Fibroblast of the aortic adventitia (primary cell): ENCODE measurements at places on chromosomes 4 and X.

DNA sequence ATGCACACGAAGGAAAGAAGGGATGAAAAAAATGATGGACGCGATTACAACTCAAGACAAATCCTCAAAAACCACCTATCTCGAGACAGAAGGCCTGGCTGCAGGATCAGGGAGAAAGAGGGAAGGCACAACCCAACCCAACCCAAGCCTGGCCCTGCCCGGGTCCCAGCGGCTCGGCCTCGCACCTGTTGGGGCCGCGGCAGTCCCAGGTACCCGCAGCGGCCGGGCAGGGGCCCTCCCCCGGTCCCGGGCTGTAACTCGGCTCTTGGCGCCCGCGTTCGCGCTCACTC, 464 bp downstream of the RASGEF1B start:
- no peak for DNase-seq

DNA sequence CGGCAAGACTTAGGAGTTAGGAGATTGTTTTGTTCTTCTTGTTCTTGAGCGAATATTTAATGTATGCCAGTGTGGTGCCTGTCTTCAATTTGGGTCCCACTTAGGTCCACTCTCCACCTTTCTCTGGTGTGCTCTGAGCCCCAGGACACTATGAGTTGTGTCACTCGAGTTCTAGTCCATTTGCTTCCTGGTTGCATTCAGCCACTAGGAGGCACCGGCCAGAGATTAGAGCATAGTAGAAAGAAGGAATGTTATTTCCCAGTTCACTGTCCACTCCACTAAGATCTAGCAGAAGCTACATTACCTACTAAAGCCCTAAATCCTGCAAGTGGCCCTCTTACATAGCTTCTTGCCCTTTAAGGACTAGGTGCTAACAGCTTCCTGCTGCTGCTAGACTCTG, 326.9 kb downstream of the NAF1 start:
- no peak for DNase-seq

DNA sequence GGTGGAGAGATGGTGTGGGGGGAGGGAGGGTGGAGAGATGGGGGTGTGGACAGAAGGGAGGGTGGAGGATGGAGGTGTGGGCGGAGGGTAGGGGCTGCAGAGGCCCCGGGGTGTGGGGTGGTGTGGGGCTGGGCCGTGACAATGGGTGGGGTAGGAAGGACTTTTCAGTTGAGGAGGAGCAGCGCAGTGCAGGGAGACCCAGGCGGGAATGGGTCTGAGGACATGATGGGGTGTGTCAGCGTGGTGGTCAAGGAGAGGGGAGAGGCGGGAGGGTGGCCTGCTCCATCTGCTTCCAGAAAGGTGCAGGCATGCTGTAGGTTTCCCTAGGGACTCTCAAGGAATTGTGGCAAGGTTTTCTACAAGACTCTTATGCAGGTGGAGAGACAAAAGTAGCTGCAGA, 48.9 kb downstream of the RGS12 start:
- no peak for DNase-seq

DNA sequence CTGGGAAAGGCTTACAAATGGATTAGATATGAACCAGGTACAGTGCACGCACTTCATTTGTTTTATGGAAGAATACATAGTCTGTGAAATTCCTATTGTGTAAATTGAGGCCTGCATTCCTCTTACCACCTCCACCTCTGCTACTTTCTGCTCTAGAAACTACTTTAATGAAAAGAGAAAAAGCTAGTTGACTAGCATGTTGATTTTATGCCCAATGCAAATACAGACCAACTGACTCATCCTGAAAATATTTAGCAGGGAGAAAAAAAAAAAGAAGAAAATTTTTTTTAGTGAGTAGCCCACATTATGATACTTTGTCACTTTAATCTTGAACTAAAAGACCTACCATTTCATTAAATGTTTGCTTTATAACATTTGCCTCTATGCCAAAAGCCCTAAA, 41.2 kb downstream of the DCLK2 start:
- DNase-seq, result peak; percentile 59

- no peak for DNase-seq
Observed at GRCh38 chr4:116108606-116109005, 976.8 kb downstream of the TRAM1L1 start.

DNA sequence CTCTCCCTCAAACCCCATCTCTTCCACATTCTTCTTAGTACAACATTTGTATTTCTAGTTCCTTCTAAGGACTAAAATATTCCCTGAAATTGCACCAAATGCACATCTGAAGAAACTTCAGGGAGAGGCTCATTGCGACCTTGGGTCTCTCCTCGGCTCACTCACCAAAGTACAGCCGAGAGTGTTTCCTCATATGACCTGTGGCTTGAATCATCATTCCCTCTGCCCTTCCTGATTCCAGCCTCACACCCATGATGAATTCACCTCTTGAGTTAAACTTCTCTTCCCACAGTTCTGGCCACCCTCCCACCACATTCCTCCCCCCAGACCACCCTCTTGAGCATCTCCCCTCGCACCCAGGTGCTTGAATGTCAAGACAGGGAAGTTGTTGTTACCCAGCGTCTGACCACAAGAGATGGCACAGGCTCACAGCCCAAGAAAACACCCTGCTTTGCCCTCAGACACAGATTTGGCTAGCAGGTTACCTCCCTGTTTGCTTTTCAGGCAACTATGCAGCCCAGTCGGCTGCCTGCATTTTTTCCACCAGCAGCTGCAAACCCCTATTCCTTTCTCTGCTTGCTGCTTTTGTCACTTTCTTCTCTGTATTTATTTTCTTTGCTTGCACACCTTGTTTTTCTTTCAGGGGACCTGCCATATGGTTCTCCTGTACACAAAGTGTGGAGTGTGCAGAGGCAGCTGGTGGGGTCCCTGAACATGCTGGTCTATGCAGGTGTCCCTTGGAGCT, 214.8 kb downstream of the SPATA18 start:
- no peak for DNase-seq

GRCh38 chr4:2825740-2826139, 17.9 kb upstream of the ADD1 start:
- no peak for DNase-seq

DNA sequence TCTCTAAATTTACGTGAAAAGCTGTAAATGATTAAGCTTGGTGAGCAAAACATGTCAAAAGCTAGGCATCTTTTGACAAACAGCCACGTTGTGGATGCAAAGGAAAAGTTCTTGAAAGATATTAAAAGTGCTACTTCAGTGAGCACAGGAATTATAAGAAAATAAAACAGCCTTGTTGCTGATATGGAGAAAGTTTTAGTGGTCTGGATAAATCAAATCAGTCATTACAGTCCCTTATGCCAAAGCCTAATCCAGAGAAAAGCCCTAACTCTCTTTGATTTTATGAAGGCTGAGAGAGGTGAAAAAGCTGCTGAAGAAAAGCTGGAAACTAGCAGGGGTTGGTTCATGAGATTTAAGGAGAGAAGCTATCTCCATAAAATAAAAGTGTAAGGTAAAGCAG, 487.2 kb downstream of the CCSER1 start:
- no peak for DNase-seq

GRCh38 chrX:29143356-29143755, 556.1 kb downstream of the IL1RAPL1 start:
- peak; percentile 57 for DNase-seq

DNA sequence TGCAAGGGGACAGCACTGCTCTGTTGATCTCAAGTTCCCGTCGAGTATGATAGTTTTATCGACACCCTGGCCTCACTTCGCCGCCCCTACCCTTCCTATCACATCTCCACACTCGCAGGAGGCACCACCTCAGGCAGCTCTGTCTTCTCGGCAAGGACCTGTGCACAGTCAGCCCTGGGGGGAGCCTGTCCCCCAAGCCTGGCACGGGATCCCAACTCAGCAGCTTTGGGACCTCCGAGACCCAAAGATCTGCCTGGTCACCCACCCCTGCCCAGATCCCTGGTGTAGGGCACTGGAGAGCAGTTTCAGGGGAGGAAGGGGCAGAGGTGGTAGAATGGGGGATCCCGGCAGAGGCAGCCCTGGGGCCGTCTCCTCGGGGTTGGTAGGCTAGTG, 18.0 kb upstream of the UBA1 start:
- no peak for DNase-seq

GRCh38 chr4:92099861-92100260, 203.9 kb upstream of the GRID2 start:
- no peak for DNase-seq

- peak; percentile 64 for DNase-seq
Observed at GRCh38 chr4:53651156-53651735, 60.0 kb upstream of the LNX1 start.

DNA sequence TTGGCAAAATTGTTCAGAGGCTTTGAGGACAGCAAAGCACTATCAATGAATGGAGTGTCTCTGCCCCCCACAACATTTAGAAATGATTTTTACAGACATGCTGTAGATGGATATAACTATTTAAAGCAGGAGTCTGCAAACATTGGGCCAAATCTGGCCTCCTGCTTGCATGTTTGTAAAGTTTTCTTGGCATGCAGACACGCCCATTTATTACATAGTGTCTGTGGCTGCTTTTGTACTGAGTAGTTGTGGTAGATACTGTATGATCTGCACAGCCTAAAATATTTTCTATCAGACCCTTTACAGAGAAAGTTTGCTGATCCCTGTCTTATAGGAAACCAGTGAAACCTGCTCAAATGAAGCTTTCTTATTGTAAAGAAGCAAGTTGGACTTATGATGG, 45.5 kb upstream of the PHEX start:
- peak; percentile 65 for DNase-seq

DNA sequence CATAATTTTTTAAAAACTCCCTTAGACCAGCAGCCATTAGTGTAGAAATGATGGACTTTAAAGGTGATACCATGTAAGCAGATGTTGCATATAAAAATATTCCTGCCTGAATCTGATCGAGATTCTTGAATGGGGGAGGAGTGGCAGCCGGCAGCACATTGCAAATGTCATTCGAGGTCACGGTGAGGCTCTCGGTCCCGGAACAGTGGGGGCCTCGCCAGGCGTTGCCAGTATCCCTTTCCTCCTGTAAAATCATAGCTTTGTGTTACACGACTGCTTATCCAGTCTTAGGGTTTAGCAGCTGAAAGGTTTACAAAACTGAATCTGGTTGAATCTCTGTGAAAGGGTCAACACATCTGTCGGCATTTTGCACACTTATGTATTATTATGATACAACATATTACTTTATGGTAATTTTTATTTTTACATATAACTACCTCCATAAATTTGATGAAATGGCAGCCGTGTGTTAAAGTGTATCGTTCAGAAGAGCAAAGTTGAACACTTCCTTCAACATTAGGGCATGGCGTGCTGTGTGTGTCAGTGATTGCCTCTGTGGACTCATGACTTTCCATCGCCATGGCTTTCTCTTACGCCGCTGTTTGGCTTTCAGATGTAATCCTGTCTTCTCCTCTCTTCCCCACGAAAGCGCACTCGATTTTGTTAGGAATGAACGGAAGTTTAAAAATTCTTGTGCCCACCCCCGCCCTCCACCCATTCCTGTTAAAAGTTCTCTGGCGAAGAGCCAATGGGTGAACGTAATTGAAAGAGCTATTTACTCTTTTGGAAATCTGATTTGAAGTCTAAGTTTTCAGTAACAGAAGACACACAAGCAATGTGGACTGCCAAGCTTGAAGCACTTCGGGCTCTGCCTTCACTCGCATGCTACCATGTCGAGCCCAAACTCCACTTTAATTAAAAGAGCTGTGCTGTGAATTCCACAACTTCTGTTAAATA, 114.8 kb downstream of the STOX2 start:
- DNase-seq, result no peak

DNA sequence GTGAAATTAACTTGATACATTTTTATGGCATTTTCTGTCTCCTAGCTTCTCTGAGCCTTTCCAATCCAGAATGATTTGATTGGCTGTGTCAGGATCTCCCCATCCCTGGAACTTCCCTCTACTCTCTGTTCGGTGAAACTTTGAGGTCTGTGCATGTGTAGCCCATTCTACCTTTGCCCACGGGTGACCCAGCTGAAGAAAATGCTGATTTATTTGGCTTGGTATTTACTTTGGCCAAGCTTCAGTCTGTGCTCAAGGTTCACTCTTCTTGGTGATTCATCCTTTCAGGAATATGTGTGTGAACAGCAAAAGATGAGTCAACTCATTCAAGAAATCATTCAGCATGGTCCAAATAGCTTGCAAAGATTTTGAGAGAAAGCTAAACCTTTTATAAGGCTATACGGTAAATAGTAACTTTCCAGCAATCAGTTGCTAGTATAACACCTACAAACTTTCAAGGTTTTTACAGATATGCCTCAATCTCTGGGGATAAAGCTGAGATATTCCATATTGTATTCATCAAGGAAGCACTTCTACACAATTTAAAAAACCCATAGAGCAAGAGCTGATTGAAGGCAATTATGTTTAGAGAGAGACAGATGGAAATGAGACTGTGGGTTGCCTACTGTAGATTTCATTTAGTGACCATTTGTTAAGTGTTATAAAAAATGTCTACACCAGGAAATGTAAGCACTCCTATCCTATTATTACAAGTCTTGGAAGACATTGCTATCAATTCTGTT, 233.9 kb upstream of the CXXC4 start:
- peak; percentile 85 for DNase-seq

- no peak for DNase-seq
Observed at GRCh38 chr4:89586318-89586717, 250.6 kb downstream of the SNCA start.

DNA sequence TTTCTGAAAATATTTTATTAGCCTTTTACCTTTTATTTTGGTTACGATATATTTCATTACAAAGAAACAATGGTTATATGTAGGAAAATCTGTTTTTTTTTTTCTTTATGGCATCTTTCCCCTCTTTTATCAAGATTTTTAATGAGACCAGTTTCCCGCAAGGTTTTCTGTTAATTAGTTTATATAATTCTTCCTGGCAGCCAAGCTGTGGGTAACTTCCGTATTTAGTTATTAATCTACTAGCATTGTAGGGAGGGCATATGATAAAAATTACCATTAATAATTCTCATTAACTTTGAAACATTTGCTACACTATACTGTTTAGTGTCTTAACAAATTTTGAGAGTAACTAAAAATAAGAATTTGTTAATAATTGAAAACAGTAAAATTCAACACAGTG, 181.1 kb upstream of the GPRIN3 start:
- no peak for DNase-seq

GRCh38 chrX:136126371-136126770, 21.0 kb upstream of the FHL1 start:
- no peak for DNase-seq

DNA sequence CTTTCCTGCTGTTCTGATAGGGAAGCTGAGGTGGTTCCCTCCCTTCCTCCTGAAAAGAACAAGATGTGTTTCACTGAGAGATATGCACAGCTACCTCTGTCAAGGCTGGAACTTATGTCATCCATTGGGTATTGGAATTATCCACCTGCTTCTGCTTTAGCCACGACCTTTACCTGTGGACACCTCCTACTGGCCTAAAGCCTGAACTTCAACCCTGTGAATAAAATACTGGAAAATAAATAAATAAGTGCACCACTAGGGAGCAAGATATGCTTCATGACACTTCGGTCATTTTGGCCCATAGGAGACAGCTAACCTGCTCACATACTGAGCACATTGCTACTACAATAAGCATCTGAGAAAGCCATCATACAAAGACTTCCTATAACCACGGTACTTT, 419.9 kb upstream of the NWD2 start:
- DNase-seq, result no peak

- no peak for DNase-seq
Observed at GRCh38 chrX:130566028-130566683, 164.4 kb downstream of the RBMX2 start.

- no peak for DNase-seq
Observed at GRCh38 chr4:179692222-179692621, 2250.0 kb upstream of the AGA start.

GRCh38 chrX:130874751-130875150, 28.3 kb downstream of the ENOX2 start:
- DNase-seq, result peak; percentile 39

- DNase-seq, result no peak
Observed at GRCh38 chr4:55397126-55397436, 1.3 kb downstream of the TMEM165 start.

- DNase-seq, result peak; percentile 13
Observed at GRCh38 chr4:149136951-149137620, 678.6 kb downstream of the IQCM start.
